Activated naive CD4-positive, alpha-beta T cell treated with anti-CD3 and anti-CD28 coated beads, Interleukin-2, amount 10 ng/mL, durations not matched to agents 7 days and 5 days (primary cell): ENCODE measurements at places on chromosomes 1 and 21.

- DNase-seq = no peak
Measured at GRCh38 chr21:24890021-24890420, 717.3 kb downstream of the MRPL39 start.

- no peak for DNase-seq
Measured at GRCh38 chr1:113747376-113747775, 11.9 kb downstream of the PHTF1 start.

GRCh38 chr1:24118410-24119242, 6.7 kb upstream of the MYOM3 start:
- DNase-seq = peak; percentile 12

DNA sequence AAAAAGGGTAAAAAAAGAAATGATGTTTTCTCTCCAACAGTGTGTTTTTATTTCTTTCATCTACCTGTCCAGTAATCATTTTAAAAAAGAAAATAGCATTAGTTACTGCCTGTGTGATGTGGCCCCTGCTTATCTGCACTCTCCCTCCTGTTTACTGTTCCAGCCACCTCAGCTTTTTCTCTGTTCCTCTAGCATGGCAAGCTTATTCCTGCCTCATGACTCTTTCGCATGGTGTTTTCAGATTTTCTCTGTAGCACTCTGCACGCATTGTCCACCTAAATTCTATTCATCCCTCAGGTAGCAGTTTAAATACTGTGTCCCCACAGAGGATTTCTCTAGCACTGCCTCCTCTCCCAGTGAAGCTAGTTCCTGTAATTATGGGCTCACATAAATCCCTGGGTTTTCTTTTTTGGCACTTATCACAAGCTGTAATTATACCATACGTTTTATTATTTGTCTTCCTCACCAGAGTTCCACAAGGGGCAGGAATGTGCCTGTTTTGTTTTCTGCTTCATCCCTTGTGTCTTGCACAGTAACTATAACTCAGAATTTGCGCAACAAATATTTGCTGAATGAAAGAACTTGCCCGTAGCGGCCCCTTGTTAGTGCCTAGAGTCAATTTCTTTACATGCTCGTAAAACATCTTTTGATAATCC, 51.4 kb upstream of the LRIG2 start:
- DNase-seq = no peak

DNA sequence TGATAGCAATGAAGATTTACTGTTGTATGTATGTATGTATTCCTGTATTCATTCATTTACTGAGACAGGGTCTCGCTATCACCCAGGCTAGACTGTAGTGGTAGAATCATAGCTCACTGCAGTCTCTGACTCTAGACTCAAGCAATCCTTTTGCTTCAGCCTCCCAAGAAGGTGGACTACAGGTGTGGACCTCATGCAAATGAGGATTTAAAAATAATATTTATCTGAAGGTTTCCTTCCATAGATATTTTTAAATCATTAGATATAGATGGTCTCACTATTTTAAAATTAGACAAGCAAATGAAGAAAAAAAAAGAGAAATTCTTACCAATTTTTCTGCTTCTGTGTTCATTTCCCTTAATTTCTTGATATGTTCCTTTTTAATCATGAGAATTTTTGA, 27.0 kb downstream of the MIXL1 start:
- no peak for DNase-seq

- no peak for DNase-seq
Measured at GRCh38 chr1:118753976-118754375, 234.2 kb downstream of the TBX15 start.

DNA sequence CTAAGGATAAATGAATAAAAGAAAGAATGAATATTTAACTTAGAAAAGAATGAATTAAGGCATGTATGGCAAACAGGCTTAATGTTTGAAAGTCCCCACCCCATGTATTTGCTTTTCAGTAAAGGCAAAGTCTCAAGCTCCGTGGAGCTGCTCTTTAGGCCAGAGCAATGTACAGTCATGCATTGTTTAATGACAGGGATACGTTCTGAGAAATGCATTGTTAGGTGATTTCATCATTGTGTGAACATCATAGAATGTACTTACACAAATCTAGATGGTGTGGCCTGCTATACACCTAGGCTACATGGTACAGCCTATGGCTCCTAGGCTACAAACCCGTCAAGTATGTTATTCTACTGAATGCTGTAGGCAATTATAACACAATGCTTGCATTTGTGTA, 51.6 kb upstream of the SPATA6 start:
- no peak for DNase-seq

DNA sequence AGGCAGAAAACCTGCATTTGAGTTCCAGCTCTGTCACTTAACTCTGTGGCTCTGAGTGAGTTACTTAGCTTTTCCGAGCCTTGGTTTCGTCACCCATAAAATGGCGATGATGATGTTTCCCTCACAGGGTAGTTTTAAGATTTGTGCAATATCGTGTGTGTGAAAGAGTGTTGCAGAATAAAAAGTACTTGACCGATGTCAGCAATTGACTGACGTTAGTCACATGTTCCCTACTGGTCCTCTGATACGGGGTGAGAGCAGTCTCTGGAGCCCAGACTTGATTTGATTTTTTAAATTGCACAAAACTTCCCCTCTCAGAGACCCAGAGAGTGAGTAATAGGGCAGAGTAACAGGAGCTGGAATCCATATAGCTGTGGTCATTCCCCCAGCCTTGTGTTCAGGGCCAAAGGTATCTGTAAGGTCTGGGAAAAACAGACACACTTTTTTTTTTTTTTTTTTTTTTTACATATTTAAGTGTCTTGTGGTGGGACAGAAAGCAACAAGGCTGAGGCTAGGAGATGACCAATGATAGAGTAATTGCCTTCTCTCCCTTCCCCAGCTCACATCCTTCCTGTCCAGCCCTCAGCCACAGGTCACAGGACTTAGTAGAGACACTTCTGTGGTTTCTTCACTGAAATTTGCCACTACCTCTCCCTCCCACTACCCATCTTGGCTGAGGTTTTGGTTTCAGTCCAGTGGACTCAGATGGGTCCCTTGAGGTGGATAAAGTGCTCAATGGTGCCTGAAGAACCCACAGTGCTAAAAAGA, 2.0 kb downstream of the FCER1G start:
- no peak for DNase-seq

DNA sequence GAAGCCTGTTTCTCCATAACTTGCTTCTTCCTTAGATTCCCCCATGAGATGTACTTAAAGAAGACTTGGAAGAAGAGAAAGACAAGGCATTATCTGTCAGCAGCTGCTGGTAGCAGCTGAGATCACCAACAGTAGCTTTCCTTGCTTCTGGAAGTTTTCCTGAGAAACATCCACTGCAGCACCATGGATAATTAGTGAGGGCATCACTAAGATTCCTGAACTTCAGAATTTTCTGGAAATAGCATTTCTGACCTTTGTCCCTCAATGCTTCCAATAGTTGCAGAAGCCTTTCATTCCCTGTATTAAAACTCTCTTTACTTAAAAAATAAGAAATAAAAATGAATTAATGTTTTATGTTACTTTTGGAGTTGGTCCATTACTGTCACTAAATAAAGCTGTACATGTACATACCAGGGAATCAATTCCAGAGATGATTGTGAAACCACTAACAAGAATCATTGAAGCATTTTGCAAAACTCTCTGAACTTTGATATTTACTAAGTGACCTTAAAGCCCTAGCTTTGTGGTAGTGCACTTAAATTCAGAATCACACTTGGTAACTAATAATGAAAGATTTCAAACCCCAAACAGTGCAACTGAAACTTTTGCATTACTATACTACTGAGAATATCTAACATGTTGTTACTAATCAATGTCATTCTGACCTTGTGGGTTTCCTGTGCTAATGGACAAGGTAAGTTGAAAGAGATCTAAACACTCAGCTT, at the start of gene CFHR4:
TSS of gene CFHR4 (plus strand) at position 538 of the 725 bp plus-strand sequence. CDS start at position 637, 99 bp downstream.
- DNase-seq = no peak

- no peak for DNase-seq
Measured at GRCh38 chr21:43295066-43295958, 126.5 kb downstream of the CRYAA start.

DNA sequence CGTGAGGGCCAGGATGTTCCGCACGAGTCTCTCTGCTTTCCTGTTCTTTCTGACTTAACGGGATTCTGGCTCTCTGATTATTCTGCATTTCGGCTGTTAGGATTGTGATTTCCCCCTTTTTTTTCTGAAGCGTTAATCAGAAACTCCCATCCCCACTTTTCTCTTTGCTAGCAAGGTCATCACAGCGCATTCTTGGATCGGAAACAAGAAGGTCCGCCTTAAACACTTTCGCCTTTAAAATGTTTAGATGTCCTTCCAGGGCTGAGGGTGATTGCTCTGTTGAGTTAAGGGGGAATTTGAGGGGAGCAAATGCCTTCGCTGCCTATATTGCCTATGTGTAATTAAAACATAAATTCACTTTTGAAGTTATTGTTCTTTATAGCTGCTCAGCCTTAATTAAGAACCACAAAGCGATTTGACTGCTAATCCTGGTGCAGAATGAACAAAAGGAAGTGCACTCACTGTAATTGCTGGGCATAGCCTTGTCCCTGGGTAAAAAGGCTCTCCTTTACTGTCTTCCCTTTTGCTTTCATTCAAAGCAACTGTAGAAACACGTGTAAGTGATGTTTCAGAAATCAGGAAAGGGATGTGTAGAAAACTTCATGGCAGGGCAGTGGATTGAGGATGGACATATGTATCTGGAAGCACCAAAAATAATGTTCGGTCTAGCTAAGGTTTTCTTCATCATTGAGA, 1.2 kb downstream of the LAMC1 start:
- DNase-seq = no peak

DNA sequence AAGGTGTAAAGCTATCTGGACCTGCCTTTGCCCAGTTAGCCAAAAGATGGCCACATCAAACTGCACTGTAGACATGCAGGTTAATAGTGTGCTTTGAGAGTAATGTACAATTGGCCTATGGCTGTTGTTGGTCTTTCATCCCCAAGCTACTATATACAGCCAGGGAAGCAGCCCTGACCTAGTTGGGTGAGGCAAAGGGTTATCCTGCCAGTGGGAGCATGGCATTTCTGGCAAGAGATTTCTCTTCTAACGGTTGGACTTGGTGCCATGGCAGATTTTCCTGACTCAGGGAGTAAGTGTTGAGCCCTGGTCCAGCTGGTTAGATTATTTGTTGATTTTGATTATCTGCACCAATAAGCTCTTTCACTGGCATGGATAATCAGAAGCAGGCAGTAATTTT, 119.8 kb downstream of the SDCCAG8 start:
- DNase-seq = no peak

GRCh38 chr1:3436901-3437300, 17.6 kb upstream of the ARHGEF16 start:
- DNase-seq = no peak

DNA sequence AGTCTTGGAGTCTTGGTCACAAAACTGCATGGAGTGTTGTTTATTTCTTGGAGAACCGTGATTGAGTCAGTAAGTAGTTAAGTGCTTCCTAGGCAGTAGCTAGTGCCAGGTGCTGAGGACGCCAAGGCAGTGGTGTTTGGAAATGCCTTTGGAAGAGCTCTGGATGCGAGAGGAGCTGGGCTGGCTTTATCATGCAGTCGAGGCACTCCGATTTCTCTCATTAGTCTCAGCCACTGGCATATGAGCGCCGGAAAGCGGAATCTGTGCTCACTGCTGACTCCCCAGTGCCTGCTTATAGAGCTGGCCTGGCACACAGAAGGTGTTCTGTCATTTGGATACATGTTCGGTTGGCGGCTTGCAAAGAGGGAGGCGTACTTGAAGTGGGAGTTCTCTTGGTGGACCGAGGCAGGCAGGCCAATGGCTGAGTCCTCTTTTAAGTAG, 3.6 kb downstream of the TENT5C start:
- no peak for DNase-seq

GRCh38 chr1:226995365-226996332, 55.6 kb downstream of the COQ8A start:
- DNase-seq = no peak

- DNase-seq = no peak
Measured at GRCh38 chr1:94993931-94994645, 67.2 kb upstream of the CNN3 start.

DNA sequence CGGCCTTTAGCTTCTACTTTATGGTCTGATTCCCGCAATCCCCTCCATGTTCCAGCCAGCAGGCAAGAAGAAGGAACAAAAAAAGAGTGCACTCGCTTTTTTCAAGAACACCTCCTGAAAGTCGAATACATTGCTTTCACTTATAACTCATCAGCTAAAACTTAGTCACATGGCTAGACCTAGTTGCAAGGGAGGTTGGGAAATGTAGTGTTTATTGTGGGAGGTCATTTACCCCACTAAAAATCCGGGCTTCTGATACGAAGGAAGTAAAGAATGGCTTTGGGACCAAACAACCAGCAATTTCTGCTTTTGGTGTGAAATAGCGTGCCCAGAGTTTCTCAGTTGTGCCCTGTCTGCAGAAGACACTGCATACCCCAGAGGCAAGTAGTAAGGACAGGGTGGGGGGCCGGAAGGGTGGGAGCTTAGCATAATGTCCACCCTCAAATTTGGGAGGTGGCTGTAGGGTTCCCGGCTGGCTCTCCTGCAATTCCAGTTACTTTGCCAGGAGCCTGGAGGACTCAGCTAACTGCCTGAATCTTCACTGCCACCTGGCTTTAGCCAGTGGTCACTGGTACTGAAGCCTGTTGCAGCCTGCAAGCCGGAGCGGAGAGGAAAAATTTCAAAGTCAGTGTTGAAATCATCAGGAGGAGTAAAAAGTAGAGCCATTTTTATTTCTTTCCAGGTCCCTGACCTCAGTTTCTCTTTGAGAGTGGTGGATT, 57.7 kb upstream of the F3 start:
- DNase-seq = no peak

DNA sequence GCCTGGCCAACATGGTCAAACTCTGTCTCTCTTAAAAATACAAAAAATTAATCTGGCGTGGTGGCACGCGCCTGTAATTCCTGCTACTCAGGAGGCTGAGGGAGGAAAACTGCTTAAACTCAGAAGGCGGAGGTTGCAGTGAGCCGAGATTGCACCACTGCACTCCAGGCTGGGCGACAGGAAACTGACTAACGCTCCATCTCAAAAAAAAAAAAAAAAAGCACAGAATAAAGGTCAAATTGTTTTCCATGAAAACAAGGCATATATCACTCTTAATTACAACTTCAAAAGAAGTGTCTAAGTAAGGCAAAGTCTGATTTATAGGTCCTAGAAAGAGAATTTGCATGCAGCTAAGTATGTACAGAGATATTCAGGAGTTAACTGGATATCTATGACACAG, 25.6 kb downstream of the EYA3 start:
- DNase-seq = no peak

- DNase-seq = no peak
Measured at GRCh38 chr1:187313115-187313514, 484.4 kb downstream of the PLA2G4A start.

GRCh38 chr1:56901716-56902115, 47.1 kb downstream of the C8A start:
- DNase-seq = no peak
